ENCODE measurements at places on chromosomes 13 and 19.

DNA sequence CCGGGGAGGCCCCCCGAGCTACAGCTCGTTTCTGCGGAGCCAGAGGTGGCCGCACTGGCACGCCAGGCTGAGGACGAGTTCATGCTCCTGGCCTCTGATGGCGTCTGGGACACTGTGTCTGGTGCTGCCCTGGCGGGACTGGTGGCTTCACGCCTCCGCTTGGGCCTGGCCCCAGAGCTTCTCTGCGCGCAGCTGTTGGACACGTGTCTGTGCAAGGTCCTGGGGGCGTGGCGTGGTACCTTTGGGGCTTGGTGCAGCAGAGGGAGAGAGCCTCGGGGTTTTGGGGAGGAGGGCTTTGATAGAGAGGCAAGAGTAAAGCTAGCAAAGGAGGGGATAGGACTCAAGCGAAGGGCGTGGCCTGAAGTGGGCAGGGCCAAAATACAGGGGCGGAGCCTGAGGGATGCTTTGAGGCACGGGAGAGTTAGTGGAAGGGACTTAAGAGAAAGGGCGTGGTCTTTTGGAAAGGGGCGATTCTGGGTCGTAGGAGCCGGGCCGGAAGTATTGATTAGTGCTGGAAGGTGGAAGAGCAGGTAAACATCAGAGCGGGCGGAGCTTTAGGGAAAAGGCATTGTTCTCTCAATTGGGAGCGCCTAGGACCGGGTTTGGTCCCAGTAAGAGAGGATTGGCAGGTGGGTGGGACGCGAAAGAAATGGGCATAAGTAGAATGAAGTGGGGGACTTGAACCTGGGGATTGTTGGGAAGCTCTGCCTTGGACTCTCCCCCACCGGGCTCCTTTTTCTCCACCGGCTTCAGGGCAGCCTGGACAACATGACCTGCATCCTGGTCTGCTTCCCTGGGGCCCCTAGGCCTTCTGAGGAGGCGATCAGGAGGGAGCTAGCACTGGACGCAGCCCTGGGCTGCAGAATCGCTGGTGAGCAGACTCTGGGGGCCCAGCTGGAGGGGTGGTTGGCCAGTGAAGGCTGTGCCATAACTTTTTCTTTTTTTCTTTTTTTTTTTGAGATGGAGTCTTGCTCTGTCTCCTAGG lies 1.2 kb downstream of the PPM1N start:
- DNase-seq = no peak

GRCh38 chr19:2168619-2169424 lies 5.1 kb downstream of the DOT1L start:
- DNase-seq = no peak

GRCh38 chr19:9941671-9942070 lies 5.4 kb upstream of the OLFM2 start:
- no peak for DNase-seq

- DNase-seq = no peak
These were observed 286.3 kb upstream of the DACH1 start for GRCh38 chr13:72153272-72153671.

- no peak for DNase-seq
These were observed 406.2 kb downstream of the EFNB2 start for GRCh38 chr13:106129273-106129672.

DNA sequence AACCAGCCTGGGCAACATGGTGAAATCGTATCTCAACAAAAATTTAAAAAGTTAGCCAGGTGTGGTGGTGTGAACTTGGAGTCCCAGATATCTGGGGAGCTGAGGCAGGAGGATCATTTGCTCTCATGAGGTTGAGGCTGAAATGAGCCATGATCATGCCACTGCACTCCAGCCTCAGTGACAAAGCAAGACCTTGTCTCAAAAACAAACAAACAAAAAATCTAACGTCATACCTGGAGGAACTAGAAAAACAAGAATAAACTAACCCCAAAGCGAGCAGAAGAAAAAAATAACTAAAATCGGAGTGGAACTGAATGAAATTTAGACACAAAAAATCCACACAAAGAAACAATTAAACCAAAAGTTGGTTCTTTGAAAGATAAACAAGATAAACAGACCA lies 1885.1 kb downstream of the OLFM4 start:
- no peak for DNase-seq

DNA sequence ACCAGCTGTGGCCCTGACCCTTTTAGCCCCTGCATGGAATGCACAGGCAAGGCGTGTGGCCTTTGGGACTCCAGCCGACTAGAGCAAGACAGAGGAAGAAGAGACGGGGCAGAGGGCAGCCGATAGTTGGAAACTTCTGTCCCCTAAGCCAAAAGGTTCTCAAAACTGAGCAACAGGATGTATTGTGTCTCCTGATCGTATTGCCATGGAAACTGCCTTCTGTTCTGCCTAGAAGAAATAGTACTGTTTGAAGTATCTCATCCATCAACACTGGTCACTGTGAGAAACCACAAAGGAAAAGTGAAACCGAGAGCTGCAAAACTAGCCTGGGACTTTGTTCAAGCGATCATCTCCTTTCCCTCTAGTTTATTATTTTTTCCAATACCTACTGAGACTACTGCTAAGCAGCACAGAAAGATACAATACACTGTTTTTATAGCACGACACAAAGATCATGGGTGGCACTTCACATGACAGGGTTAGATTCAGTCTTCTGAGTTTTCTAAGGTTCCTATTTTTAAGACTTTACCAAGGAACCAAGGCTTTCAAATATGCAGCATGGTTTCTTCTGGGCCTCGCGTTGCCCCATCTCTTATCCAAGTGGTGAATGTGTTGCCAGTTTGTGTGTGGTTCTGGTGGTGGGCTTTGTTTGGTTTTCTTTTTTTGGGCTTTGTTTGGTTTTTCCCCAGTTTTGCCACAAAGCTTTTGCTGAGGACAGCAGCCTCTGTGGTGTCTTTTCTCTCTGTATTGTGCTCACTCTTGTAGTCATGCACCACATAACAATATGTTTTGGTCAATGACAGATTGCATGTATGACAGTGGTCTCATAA lies 49.3 kb upstream of the GPR183 start:
- DNase-seq = no peak

GRCh38 chr13:67854990-67855389 lies 624.9 kb upstream of the PCDH9 start:
- no peak for DNase-seq

DNA sequence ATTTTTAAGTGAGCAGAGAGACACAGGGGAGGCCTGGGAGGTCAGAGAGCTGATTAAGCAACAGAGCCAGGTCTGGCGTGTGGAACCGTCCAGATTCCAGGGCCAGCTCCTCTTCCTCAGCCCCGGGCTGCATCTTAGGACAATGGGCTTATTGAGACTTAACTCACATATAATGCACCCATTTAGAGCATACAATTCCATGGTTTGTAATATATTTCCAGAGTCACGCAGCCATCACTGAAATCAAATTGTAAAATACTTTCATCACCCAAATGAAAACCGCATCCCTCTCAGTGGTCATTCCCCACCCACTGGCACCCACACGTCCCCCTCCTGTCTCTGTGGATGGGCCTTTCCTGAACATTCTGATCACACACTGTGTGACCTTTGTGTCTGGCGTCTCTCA lies 2.1 kb upstream of the HMG20B start:
- no peak for DNase-seq

- no peak for DNase-seq
These were observed 350.0 kb downstream of the ZNF536 start for GRCh38 chr19:30722186-30722585.

DNA sequence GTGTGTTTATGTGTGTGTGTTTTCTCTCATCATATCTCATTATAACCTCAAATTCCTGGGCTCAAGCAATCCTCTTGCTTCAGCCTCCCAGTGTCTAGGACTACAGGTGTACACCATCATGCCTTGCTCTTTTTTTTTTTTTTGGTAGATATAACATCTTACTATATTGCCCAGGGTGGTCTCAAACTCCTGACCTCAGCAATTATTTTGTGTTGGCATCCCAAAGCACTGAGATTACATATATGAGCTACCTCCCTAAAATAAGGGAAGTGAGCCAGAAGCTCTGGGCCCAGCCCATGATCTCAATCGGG lies 448 bp upstream of the ZNF543 start:
- DNase-seq = no peak

DNA sequence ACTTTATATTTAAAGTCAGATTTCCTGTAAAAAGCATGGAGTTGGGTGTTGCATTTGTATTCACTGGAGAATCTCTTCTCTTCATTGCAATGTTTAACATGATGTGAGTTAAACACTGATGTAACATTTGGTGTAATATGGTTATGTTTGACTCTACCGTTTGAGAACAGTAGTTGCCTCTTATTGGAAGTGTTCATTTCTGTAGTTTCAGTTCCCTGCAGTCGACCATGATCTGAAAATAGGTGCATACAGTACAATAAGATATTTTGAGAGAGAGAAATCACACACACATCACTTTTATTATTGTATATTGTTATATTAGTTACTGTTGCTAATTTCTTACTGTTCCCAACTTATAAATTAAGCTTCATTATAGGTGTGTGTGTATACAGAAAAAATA lies 105.2 kb upstream of the SPACA7 start:
- no peak for DNase-seq

GRCh38 chr19:38263689-38264485 lies 486 bp upstream of the SPINT2 start:
- DNase-seq = no peak

DNA sequence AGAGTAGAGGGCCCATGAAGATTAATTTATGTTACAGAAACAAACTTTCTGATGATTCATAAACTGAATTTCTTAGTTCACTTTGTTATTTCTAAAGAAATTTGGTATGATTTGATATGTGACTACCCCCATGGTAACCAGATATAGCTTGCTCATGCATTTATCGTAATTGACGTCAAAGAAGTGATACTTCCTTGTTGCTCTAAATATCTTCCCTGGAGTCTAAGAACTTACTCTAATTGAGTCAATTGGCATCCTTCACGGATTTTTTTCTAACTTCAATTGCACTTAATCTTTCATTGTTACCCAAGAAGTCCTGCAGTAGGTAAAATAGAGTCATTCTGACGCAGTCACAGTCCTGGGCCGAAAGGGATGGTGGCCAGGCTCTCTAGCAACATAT lies 240.9 kb downstream of the GPC5 start:
- no peak for DNase-seq

GRCh38 chr13:59112221-59112718 lies 1051.5 kb downstream of the DIAPH3 start:
- DNase-seq = no peak

- no peak for DNase-seq
These were observed 26.8 kb upstream of the CEACAM21 start for GRCh38 chr19:41548954-41549688.

- no peak for DNase-seq
These were observed 66.7 kb downstream of the LRRC63 start for GRCh38 chr13:46278474-46278873.

GRCh38 chr13:74567485-74567884 lies 433.3 kb upstream of the KLF12 start:
- DNase-seq = no peak

- no peak for DNase-seq
These were observed 990 bp downstream of the MYO9B start for GRCh38 chr19:17076543-17076991.

DNA sequence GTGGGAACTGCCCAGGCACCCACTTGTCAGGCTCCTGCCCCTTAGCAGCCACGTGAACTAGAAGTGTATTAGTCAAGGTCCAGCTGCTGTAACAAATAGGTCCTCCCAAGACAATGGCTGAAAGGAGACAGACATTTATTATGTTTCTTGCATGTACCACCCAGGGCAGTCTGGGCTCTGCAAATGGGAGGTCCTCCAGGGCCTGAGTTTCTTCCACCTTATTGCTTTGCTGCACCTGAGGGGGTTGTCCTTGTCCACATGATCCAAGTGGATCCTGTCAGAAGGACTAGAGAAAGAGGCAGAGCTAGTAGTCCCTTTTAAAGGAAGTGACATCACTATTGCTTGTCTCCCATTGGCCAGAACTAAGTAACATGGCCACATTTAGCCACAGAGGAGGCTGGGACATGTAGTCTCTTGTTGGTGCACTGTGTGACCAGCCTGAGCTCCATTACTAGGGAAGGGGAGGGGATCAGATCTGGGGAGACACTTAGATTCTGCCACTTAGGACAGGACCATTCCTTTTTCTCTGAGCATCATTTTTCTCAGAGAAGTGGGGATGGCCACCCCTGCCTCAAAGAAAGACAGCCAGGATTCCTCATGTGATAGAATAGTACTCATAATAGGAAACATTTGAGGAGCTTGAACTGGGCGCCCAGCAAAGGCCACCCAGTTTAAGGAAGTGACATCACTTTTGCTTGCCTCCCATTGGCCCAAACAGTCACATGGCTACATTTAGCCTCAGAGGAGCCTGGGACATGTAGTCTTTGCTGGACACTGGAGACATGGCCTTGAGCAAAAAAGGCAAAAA lies 15.1 kb downstream of the CC2D1A start:
- DNase-seq = no peak

DNA sequence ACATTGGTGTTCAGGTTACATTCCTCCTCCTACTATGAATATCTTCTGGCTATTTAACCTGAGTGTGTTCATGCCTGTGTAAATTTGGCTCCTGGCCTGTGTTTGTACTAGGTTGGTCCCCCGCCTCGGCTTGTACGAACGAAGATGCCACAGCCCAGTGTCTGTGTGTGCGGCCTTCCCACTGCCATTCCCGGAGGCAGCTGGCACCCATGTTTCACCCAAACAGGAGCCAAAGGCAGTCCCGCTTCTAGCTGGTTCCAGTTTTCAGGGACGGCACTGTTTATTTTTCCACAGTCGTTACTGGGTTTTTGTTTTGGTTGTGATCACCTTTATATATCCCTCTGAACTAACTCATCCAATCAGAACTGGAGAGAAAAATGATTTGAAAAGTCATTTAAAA lies 102.5 kb upstream of the ZNF536 start:
- DNase-seq = no peak

GRCh38 chr19:19010551-19010950 lies 22.8 kb downstream of the SUGP2 start:
- DNase-seq = no peak

- DNase-seq = no peak
These were observed 22.1 kb downstream of the PLEKHF1 start for GRCh38 chr19:29687244-29687896.

DNA sequence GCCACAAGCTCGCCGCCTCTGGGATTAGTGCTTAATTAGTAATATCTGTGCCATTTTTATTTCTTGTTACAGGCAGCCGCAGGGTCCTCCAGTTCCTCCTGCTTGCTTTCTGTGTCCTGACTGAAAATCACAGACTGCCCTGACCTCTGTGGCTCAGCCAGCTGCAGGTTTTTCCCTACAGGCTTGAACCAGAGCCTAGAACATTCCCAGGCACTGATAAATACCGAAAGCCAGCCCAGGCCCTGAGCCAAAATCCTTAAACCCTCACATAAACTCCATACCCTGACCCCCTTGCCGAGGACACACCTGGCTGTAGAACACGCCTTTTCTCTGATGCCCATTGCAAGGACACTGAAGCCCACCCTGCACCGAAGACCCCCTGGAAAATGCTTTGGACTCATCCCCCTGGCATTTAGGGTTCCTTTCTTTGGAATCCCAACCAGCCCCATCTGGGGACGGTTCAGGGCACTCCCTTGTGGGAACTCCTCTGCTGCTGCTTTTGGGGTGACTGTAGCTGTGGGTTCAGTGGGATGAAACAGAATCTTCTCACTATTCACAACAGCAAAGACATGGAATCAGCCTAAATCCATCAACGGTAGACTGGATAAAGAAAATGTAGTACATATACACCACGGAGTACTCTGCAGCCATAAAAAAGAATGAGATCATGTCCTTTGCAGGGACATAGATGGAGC lies 15.5 kb downstream of the DPP9 start:
- DNase-seq = no peak

- no peak for DNase-seq
These were observed 49.9 kb downstream of the RAB20 start for GRCh38 chr13:110511509-110512181.

GRCh38 chr13:109867766-109868165 lies 81.4 kb upstream of the IRS2 start:
- no peak for DNase-seq
